ENCODE measurements at places on chromosomes 11 and 22.
A peak's percentile ranks its signal among the peaks of the same experiment; 100 is the strongest.

GRCh38 chr11:2666828-2667570, 32.8 kb downstream of the KCNQ1OT1 start:
- DNase-seq, result no peak

GRCh38 chr11:124892750-124893454, 4.8 kb downstream of the ROBO4 start:
- DNase-seq, result no peak

DNA sequence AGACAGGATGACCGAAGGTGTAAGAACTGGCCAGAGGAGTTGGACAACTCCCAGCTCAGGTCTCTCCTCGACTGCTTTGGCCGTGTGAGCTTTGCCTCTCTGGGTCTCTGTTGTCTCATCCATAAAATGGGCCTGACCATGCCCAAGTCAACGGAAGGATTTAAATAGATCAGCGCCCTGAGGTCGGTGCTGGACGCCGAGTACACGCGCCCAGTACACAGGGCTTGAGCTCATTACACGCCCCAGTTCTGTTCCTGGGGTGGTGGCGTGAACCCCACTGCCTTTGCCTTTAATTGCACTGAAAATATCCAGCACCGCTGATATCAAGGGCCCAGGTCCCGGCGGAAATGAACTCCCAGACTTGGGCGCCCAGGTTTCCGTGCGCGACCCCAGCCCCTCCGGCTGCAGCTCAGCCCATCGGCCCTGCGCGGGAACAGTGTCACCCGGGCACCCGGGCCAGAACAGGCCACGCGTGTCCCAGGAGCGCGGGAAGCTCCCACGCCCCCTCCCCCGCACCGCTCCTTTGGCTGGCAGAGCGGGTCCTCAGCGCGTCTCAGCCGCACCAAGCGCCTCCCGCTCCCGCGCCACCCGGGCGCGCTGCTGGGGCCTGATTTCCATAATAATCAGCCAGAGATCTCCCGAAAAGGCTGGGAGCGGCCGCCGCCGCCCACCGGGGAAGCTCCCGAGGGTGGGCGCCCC, 42.2 kb downstream of the CYTH4 start:
- DNase-seq, result no peak

GRCh38 chr11:67392183-67392715, 463 bp downstream of the RAD9A start:
- DNase-seq, result no peak

DNA sequence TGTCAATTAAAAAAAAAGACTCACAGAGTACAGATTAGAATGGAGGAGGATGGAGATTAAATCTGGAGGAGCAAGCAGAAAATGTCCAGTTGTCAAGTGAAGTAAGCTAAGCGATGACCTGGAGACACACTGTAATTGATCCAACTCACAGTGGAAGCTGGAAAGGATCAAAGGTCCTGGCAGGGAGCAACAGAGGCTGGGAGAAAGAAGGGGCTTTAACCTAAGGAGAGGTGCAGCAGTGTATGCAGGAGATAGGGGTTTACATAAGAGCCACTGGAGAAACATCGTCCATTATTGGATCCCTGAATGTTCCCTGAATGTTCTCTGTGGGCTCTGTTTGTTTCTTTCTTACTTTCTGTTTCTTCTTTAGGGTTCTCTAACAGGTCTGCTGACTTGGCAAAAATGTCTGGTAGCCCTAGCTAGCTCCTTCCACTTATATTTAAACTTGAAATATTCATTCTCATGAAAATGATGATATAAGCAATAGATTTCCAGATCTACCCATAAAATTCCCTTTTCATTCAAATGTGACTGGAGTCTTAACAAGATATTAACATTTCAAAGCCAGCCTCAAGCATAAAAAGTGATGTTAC, 30.1 kb upstream of the CAT start:
- no peak for DNase-seq

GRCh38 chr11:47351156-47352126, 1.1 kb downstream of the MYBPC3 start:
- DNase-seq, result no peak

DNA sequence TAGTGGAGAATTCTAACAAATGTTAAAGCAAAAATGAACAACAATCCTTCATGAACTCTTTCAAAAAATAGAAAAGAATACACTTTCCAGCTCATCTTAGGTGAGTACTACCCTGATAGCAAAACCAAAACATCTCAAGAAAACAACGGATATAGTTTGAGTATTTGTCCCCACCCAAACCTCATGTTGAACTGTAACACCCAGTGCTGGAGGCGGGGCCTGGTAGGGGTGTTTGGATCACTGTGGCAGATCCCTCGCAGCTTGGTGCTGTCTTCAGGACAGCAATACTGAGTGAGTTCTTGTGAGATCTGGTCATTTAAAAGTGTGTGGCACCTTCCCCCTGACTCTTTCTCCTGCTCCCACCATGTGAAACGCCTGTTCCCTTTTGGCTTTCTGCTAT, 27.0 kb downstream of the NCAPD3 start:
- DNase-seq, result no peak

- DNase-seq, result no peak
These were observed 77.3 kb downstream of the ARFGAP2 start for GRCh38 chr11:47099214-47099917.

GRCh38 chr11:8342821-8343681, 79.4 kb upstream of the LMO1 start:
- peak; percentile 77 for DNase-seq

DNA sequence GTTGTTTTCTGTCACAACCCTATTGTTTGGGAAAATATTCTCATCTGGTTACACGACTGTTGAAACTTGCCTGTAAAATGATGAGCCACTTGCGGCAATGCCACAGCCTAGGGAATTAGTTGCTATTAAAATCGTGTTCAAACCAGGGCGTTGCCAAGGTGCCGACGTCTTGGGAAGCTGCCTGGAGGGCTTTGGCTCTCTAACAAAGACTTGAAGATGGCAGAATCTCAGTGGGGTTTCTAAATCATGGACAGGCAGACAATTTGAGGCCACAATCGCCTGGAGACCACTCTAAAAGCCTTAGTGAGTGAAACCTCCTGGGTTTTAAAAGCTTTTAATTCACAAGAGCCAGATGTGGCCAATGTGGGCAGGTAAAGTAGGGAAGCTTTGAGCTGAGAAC, 117.2 kb upstream of the BMAL1 start:
- DNase-seq, result no peak
